Fibroblast of skin of left quadriceps (primary cell): ENCODE measurements at places on chromosomes 1 and 21.

GRCh38 chr1:34267326-34267725, 90.6 kb downstream of the C1orf94 start:
- DNase-seq, result no peak

DNA sequence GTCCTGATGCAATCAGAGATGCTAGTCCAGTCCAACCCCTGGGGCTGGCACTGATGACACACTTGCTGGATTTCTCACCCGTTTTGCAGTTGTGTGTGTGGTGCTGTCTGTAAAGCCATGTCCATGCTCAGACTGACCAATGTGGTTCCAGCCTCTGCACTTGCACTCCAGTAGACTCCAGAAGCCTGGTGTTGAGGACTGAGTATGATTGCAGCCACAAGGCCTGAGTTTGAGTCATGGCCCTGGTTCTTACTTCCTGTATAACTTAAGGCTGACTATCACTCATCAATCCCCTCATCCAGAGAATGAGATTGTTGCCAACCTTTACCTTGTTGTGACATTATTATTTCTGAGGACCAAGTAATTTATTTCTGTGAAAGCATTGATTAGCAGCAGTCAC, 34.8 kb upstream of the IKBKE start:
- no peak for DNase-seq

- DNase-seq, result no peak
Measured at GRCh38 chr1:188228623-188229022, 1399.9 kb downstream of the PLA2G4A start.

DNA sequence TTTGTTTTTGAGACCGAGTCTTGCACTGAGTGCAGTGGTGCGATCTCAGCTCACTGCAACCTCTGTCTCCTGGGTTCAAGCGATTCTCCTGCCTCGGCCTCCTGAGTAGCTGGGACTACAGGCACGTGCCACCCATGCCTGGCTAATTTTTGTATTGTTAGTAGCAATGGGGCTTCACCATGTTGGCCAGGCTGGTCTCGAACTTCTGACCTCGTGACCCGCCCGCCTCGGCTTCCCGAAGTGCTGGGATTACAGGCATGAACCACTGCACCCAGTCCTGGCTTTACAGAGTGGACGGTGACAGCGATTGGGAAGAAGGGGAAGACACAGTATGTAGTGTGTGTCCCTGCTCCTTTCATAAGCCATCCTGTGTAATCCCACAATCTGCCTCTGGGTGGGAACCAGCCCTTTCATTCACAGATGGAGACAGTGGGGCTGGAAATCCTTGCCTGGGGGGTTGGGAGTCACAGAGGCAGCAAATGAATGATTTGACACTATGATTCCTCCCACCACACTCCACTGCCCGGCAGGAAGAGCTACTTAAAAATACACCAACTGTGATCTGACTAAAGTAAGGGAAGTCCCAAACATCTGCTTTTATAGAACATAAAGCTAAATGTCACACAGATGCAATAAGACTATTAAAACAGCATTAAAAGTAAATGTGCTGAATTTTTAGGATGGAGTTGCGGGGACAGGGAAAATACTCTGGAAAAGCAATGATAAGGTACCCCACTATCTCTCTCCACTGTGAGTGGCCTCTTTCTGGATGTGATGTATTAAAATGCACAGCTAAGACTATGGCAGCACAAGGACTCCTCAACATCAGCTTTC, 4.5 kb downstream of the PARP1 start:
- DNase-seq, result no peak

- DNase-seq, result no peak
Measured at GRCh38 chr1:118944133-118944532, 44.0 kb downstream of the TBX15 start.

- no peak for DNase-seq
Measured at GRCh38 chr1:18241891-18242290, 134.3 kb downstream of the IGSF21 start.

DNA sequence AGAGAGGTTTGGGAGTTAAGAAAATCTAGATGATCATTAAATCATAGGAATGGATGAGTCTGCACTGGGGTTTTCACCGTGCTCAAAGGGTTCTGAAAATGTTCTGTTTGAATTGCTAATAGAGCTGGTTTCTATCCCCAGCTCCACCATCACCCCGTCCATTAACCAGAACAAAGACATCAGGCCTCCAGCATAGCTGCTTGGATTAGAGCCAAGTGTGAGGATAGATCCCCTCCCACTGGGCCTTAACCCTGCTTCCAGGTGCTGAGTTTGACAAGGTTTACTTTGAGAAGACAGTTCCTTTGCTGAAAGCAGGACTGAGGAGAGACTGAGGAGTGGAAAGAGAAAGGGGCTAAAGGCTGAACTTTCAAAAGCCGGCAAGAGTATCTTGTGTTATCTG, 48.3 kb downstream of the MPZL1 start:
- DNase-seq, result no peak

DNA sequence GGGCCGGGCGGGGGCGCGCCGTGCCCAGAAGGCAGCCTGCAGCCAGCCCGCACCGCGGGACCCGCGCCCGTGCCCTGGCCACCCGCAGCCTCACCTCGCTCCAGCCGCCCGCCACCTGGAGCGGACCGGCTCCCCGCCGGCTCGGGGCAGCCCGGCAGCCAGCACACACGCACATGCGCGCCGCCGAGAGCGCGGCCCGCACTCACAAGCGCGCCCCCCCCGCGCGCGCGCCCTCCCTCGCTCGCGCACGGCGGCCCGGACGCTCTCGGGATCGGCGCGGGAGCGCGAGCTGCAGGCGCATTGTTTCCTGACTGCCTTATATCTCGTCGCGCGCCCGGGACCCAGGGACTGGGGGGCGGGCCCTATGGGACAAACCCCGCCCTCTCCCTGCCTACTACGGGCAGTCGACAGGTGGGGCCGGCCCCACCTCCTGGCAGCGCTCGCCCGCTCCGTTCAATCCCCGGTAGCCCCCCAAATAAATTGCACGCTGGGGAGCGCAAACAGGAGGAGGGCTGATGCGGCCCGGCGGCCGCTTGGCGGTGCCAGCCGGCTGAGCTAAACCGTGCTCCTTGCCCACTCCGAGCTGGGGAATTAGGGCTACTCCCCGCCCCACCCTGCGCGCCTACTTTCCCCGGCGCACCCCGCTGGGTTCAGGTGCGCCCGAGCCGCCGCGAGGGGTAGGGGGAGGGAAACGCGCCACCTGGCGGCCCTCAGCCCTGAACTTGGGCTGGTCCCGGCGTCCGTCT, at the start of gene MYCL:
TSS of gene MYCL (minus strand) at position 204 of the 746 bp plus-strand sequence. CDS start 483 bp downstream, outside the sequence.
- DNase-seq, result no peak

- DNase-seq, result no peak
Measured at GRCh38 chr1:23791516-23792047, 637 bp downstream of the LYPLA2 start.

DNA sequence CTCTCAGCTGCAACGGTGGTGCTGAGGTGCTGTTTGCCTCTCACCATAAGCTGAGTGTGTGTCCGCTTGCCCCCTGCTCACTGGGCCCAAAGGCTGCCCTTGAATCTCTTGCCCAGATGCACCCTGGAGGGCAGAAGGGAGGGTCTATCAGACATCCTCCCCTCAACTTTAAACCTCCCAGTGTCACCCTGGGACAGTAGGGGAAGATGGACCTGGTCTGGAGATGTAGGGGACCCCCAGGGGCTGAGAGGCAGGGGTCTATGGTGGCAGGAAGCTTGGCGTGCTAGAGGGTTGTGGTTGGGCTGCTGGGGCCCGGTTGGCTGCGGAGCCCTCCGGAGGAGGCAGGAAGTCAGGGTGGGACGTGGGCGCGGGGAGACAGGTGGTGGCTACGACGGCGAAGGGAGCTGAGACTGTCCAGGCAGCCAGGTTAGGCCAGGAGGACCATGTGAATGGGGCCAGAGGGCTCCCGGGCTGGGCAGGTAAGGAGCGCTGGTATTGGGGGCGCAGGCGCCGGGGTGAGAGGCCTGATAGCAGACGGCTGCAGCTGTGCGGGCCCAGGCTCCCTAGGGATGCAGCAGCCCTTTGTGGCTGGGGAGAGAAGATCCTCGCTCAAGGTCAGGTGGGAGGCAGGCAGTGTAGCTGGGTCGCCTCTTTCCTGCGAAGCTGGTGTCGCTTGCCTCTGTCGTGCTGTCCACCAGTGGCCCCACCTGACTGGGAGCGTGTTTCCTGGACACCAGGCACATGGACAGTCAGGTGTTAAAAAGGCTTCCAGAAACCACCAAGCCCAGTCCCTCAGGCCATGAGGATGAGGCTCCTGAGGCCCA, at the start of gene LCK:
TSS of gene LCK (plus strand) at position 373 of the 824 bp plus-strand sequence. CDS start 23,065 bp downstream, outside the sequence.
- DNase-seq, result no peak
